Esophagus muscularis mucosa (tissue), 4 donors: ENCODE measurements at places on chromosomes 7 and 10.

DNA sequence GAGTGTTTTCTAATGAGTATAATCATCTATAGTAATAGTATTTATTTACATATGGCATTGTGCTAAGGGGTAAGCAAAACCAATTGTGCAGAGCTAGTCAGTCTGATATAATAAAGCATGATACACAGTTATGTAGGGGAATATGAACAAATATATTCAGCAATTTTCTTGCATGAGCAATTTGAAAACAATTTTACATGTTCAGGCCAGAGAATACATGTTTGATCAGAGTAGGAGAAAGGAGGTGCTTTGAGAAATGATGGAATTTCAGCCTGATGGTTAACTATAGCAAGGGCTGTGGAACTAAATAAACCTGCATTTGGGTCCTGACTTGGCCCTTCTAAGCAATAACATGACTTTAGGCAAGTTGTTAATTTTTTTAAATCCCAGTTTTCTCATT lies 214.5 kb downstream of the TWIST1 start:
- DNase-seq: no peak

- DNase-seq: no peak
Observed at GRCh38 chr10:89924261-89924660, 222.9 kb downstream of the KIF20B start.

GRCh38 chr7:31372231-31372959 lies 31.9 kb upstream of the NEUROD6 start:
- DNase-seq: no peak

- no peak for DNase-seq
Observed at GRCh38 chr10:3169271-3169670, 3.3 kb downstream of the PITRM1 start.

DNA sequence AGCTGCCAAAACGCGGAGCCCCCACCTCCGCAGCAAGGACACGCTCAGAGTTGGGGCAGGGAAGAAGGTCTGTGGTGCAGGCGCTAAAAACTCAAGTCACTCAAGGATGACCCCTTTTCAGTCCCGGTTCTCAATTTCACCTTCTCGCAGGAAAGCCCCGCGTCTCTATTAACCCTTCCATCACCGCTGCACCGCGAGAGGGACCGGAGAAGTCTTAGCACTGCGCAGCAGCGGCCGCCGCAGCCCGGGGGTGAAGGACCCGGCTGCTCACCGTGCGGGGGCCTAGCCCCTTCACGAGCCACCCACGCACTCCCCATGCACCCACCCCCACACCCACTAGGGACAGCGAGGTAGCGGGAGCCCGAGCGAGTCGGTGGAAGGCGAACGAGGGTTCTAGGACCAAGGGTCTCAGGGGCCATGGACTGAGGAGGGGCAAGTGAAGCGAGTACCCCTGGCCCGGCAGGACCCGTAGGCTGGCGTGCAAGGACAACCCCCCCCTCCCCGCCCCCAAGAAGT lies 162.9 kb downstream of the SH3PXD2A start:
- no peak for DNase-seq

DNA sequence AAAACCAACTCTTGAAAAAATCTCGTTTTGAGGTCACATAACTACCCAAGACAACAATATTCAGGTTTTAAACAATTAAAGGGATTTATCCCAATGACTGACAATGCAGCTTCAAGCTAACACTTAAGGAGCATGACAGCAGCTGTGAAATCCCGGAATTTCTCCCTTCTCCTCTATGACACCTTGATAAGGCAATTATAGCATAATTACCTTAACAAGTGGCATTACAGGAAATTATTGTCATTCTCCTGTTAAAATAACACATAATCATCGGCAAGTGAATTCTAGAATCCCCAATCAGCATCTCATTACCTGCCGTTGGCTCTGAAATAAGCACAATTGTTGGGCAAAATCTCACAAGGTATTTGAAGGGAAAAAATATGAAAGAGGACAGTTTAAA lies 417.0 kb upstream of the PFKP start:
- DNase-seq: no peak

GRCh38 chr10:124577651-124578050 lies 116.0 kb downstream of the LHPP start:
- no peak for DNase-seq

GRCh38 chr10:97974100-97974499 lies 56.3 kb downstream of the CRTAC1 start:
- DNase-seq: no peak

- no peak for DNase-seq
Observed at GRCh38 chr10:15046626-15047025, 2.9 kb downstream of the OLAH start.

DNA sequence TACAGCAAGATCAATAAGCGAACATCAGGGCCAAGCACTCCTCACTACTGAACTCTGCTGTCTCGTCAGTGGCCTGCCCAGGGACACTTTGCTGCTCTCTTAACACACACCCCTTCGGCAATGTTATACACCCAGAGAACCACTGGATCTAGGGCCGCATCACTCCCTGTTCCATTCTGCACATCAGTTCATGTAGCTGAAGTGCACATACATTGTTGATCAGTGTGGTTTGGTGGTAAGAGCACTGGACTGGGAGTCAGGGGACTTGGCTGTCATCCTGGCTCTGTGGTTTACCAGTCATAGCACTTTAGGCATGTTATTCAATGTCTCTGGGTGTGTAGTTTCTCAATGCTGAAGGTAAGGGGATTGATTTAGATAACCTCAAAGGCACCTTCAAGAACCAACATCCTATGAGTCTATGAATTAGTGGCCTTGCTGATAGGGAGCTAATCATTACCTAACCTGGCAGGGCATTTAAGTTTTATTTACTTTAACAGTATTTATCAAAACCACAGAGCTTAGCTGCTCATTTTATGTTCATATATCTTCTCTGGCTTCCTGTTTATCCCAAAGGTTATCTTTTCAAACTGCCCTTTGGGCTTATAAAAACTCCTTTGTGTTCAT lies 24.8 kb downstream of the DUSP5 start:
- no peak for DNase-seq

GRCh38 chr10:86044029-86044428 lies 322.6 kb downstream of the GRID1 start:
- no peak for DNase-seq

- no peak for DNase-seq
Observed at GRCh38 chr10:123945325-123945920, 53.8 kb upstream of the CPXM2 start.

GRCh38 chr7:108124820-108125219 lies 5.3 kb downstream of the LAMB4 start:
- peak; percentile 88 for DNase-seq

DNA sequence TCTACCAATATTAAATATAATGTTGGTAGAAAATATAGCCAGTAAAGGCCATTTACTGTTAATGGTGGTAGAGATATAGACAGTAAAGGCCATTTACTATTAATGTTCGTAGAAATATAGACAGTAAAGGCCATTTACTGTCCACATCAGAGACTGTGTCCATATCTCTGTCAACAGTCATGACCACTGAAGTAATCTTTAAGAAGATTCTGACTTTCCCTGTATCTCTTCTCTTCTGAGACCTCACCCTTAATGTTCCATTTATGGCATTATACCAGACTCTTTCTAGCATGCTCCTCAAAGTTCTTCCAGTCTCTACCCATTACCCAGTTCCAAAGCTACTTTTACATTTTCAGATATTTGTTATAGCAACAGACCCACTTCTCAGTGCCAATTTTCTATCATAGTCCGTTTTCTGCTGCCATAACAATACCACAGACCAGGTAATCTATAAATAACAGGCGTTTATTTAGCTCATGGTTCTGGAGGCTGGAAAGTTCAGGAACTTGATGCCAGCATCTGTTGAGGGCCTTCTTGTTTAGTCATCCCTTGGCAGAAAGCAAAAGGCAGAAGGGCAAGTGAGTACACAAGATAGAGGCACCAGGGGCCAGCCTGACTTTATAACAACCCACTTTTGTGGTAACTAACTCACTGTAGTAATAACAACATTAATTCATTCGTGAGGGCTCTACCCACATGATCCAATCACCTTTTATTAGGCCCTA lies 7.9 kb upstream of the NUDCD3 start:
- no peak for DNase-seq

DNA sequence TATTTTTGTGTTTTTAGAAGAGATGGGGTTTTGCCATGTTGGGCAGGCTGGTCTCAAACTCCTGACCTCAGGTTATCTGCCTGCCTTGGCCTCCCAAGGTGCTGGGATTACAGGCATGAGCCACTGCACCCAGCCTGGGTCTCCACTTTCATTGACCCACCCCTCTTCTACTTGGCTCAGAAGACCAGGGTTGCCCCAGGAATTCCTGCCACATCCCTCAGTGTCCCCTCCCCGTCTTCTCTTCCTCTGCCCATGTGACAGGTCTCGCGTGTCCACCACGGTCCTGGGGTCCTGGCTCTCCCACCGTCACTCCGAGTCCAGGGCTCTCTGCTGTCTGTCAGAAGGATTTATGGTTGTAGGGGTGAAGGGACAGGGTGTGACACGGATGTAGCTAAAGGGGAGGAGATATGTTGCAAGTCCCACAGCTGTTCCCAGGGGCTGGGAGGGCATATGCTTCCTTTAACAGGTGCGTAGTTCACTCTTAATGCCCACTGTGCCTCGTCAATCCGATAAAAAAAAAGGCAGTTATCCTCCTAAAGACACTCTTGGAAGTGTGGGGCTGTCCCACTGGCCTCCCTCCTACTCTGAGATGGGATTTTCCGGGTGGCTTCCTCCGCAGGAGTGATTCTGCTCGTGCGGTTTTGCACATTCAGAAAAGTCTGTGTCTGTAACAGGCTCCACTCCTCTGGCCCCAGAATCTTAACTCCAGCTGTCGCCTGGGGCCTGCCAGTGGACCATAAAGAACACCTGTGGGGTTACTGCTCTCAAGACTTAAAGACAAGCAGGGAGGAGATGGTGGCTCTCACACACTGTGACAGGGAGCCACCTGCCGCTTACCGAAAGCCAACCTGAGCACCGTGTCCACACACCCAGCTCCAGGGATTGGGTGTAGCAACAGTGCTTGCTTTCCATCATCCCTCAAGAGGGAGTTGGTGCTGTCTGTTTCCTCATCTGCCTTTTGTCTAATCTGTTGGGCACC lies 36.7 kb upstream of the SHH start:
- no peak for DNase-seq

DNA sequence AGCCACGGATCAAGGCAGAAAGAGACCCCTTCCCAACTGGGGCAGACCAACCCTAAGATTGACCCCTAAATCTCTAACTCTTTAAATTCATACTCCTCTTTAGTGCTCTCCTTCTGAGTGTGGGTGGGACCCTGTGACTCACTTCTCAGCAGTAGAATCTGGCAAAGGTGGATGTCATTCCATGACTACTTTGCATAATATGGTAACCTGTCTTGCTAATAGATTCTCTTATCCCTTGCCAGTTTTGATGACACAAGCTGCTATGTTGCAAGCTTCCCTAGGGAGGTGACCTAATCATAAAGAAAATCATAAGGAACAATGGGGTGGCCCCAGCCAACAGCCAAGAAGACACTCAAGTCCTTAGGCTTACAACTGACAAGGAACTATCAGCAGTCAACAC lies 155.4 kb upstream of the VWC2 start:
- no peak for DNase-seq

DNA sequence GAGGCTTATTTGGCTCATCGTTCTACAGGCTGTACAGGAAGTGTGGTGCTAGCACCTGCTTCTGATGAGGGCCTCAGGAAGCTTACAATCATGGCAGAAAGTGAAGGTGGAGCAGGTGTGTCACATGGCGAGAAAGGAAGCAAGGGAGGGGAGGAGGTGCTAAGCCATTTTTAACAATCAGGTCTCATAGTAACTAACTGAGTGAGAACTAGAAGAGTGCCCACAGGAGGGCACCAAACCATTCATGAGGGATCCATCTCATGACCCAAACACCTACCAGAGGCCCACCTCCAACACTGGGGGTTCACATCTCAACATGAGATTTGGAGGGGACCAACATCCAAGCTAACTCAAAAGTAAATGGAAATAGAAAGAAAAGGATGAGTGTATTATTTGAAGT lies 78.1 kb downstream of the CXCL12 start:
- peak; percentile 83 for DNase-seq

GRCh38 chr7:142750321-142750938 lies 1.2 kb downstream of the PRSS1 start:
- DNase-seq: peak; percentile 86

- no peak for DNase-seq
Observed at GRCh38 chr7:17370901-17371585, 72.6 kb downstream of the AHR start.

DNA sequence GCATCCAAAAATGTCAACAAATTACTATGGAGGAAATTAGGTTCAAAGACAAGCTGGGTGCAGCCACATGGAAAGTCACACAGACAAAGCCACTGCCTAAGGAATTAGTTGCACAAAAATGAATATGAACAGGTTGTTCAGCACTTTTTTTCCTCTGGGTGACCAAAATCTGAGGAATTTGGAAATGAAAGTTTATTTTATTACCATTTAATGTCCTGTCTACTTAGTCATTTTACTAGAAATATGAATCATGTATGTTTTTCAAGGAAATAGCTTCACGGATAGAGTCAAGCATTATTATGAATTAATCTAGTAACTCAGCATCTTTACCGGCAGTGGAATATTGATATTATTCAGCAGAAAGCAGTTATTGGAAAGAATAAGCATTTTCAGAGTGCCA lies 106.3 kb downstream of the ANK3 start:
- no peak for DNase-seq

- no peak for DNase-seq
Observed at GRCh38 chr10:79106256-79107050, 37.7 kb downstream of the ZMIZ1 start.

GRCh38 chr7:109844362-109844761 lies 1246.6 kb upstream of the LRRN3 start:
- no peak for DNase-seq

DNA sequence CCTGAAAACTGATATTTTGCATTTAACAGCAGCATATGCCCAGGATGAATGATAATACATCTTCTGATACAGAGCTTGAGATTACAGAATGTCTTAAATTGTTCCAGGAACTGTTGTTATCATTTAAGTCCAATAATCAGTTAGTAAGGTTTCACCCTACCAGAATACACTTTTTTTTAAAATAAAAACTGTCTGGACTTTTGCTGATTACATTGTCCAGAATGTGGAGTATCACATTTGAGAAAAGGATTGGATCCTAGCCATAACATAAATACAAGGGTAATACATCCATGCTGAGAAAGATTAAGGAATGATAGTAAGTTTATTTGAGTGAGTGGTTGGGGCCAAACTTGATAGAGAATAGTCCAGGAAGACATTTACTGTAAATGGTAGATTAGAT lies 71.0 kb downstream of the SEPTIN7 start:
- no peak for DNase-seq

DNA sequence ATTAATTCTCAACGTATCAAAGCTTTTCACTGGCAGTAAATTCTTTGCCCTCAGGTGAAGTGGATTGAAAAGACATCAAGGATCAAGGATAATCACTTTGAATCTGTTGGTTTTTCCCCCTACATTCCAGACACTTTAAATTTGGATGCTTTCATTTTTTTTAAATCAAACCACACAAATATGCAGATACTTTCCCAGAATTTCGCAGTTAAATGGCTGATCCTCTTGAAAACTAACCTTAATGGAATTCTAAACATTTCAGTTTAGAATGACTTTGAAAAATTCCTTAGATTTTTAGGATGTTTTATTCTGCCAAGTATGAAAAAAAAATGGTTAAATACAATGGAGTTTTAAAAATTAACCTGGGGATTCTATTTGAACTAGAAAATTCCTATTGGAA lies 325.9 kb downstream of the GFRA1 start:
- no peak for DNase-seq

- DNase-seq: no peak
Observed at GRCh38 chr7:48458701-48459524, 287.7 kb downstream of the ABCA13 start.
